Thoracic aorta (tissue), 2 donors: ENCODE measurements at places on chromosomes 7 and 10.

- DNase-seq: no peak
These were observed 1.3 kb downstream of the PGAM2 start for GRCh38 chr7:44063894-44064651.

- DNase-seq: no peak
These were observed 3.3 kb downstream of the MAPK8 start for GRCh38 chr10:48309711-48310226.

GRCh38 chr7:138865843-138866242 is 67.8 kb upstream of the ATP6V0A4 start:
- DNase-seq: no peak

- DNase-seq: no peak
These were observed 16.0 kb downstream of the RNF32 start for GRCh38 chr7:156656598-156656997.

- DNase-seq: no peak
These were observed 4.9 kb downstream of the KMT2C start for GRCh38 chr7:152430854-152431253.

DNA sequence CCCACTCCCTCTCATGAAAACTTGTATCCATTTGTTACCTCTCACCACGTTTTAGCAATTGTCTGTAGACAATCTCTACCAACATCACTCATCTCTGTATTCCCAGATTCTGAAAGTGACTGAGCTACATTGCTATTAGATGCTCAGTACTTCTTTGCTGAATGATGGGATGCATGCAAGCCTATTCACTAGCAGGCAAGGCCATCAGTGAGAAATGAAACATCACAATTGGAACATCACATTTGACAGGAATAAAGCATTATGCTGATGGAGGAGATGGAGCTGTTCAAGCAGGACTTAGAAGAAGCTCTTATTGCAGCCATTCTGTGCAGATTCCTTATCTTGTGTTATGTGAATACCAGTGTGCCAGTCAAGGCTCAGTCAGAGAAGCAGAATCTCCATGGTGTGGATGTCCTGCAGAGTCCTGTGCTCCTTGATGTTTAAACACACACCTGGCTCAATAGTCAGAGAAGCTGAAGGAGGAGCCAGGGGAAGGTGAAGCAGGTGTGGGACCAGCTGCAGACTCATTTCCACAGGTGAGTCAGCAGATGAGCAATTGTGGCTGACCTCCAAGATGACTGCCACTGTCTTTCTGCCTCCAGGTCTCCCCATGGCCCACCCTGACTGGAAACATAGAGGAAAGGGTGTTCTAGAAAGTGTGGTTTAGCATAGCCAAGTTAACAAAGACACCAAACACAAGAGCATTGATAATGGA is 965.5 kb downstream of the GRID1 start:
- DNase-seq: no peak

DNA sequence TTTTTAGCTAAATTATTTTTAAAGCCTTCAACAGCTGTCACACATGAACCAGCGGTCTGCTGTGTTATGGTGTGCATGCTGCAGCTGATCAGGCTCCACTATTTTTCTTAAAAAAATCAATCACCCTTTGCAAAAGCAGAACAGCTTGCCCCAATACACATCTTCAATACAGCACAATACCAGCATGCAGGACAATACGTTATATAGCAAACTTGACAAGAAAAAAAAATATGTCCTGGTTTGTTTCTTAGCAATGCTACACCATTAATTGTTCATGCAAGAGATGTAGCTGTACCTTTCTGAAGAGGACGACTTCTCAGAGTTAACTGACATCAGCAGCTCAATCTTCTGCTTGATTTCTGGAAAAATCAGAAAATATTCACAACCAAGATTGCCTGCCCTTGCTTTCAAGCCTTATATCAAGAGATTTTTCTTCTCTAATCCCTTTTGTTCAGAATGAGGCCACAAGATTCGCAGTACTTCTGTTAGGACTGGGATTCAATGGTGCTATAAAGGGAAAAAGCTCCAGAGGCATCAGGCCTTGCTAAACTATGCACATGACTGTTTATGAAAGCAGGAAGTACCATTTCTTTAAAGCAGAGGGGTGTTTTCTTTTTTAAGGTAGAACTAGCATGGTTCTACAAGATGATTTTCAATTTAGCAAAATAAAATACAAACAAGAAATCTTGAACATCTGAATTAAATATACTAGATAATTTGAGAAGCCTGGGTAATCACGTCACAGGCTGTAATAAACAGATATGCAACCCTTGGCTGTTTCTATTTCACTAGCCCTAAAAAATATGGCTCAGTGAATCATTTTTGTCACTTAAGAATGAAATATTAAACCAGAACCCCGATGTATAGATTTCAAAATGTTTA is 120.0 kb downstream of the SRPK2 start:
- DNase-seq: no peak

DNA sequence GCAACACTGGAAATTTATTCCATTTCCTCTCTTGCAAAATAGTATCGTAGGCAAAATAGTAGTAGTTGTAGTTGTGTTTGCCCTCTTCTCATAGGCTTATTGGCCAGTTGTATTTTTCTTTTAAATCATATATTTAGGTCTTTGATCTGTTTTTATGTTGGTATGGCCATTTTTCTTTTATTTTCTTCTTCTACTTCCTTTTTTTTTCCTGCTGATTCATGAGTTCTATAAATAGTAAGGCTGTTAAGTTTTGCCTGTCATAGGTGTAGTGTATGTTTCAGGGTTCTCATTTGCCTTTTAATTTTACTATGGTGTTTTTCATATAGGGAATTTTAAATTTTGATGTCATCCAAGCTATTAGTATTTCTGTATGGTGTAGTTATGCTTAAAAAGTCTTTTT is 25.4 kb upstream of the MRC1 start:
- no peak for DNase-seq

- DNase-seq: no peak
These were observed 34.7 kb upstream of the ARID5B start for GRCh38 chr10:61866700-61867368.

DNA sequence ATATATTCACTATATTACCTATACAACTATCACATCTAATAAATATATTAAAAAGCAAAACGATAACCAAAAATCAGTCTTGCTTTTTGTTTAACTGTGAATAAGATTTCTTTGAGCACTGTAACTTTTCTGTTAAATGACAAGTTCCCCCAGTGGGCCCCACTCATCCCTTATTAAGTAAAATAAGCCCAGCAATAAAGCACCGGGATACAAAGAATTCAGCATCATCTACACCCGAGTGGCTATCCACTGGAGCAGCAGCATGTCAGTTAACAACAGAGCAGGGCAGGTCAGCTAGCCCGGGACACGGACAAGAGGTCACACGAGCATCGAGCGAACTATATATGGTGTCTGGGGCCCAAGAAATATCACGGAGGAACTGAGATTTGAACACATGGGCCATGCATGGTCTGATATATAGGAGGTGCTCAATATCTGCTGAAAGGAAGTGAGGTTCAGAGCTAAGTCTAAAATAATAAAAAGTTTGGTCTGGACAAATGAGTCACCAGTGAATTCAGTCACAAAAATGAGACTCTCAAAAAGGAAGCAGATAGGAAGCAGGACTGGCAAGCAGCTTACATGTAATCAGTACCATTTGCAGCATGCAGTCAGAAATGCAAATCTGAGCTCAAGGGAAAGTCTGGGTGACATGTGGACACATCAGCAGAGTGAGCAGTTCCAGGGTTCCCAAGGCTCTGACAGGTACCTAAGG is 4.1 kb downstream of the ERCC6 start:
- DNase-seq: no peak

DNA sequence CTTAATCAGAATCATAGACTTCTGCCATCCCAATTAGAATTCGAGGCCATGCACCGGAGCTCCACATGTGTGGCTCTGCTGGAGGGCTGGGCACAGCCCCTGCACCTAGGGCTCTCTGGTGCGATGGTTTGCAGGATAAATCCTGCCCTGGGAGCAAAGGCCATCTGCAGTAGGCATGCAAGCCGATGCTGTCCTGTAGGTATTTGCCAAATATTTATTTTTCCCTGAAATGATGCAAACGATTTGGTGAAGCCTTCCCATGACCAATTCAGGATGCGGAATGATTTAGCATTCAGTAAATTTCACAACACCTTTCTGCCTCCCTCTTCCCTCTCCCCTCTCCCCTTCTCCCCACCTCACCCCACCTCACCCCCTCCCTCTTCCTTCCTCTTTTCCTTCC is 170.6 kb downstream of the EBF3 start:
- no peak for DNase-seq

DNA sequence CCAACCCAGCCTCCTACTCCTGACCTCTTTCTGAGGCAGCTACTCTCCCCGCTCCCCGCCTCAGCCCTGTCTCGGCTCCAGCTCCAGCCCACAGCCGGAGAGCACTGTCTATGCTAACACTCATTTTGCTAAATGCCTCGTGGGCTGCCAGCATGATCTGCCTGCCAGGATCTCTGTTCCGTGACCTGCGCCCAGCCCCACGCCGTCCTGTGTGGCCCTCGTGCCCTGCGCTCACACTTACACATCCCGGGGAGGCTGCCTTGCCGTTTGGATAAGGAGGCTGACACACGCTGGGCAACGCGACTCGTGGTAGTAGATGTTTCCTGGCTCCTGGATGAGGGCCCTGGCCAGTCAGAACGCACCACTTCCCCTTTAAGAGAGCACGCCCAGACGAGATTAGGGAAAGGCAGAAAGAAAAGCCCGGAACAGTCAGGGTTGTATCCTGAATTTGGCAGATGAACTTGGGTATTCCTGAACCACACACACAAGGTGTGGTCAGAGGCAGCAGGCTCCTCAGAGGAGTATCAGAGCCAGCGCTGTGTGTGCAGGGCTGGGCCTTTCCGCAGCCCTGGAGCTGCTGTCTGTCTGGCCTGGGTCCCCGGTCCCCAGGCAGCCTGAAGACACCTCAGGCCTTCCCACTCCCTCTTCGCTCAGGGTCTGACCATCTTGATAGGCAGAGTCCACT is 97.7 kb upstream of the EFCAB10 start:
- DNase-seq: peak; percentile 64
